H1 (cell line): ENCODE measurements at places on chromosomes 7 and 10. TPM values are rescaled to one million over a fixed set of nuclear protein-coding genes. Genes with fewer than 3 reads are reported as not detected.

The DKK1 gene
- polyA plus RNA-seq = 0.25 and 0.36 TPM in 2 replicates

The SPDYE8 gene
- not detected in 2 replicates for polyA plus RNA-seq

The TMEM229A gene
- polyA plus RNA-seq = 0.31 and 0.33 TPM in 2 replicates

The OLAH gene
- not detected in 2 replicates for polyA plus RNA-seq

The WEE2 gene
- polyA plus RNA-seq = 0.02 TPM in 1 of 2 replicates, not detected in the other

The NKX2-3 gene
- not detected in 2 replicates for polyA plus RNA-seq

The ACBD7 gene
- polyA plus RNA-seq = 9.0 and 11.5 TPM in 2 replicates

The SUN3 gene
- not detected in 2 replicates for polyA plus RNA-seq

The GNG11 gene
- polyA plus RNA-seq = 0.38 TPM in 2 replicates

The ADCYAP1R1 gene
- 14.4 and 16.4 TPM in 2 replicates for polyA plus RNA-seq

The TBRG4 gene
- polyA plus RNA-seq = 110 and 134 TPM in 2 replicates

The MORN4 gene
- polyA plus RNA-seq = 20.2 and 22.0 TPM in 2 replicates

The CTAGE4 gene
- 1.7 and 2.9 TPM in 2 replicates for polyA plus RNA-seq

The UTF1 gene
- 0.47 and 0.97 TPM in 2 replicates for polyA plus RNA-seq

The ATRNL1 gene
- 2.9 and 5.1 TPM in 2 replicates for polyA plus RNA-seq
